ACHN (cell line): ENCODE measurements at places on chromosomes 13 and 19.

- no peak for DNase-seq
Observed at GRCh38 chr13:106145997-106146864, 389.2 kb downstream of the EFNB2 start.

GRCh38 chr19:8973501-8974091 is 36.6 kb downstream of the MUC16 start:
- DNase-seq: peak; percentile 2

GRCh38 chr13:96544957-96545356 is 449.3 kb downstream of the OXGR1 start:
- DNase-seq: no peak

DNA sequence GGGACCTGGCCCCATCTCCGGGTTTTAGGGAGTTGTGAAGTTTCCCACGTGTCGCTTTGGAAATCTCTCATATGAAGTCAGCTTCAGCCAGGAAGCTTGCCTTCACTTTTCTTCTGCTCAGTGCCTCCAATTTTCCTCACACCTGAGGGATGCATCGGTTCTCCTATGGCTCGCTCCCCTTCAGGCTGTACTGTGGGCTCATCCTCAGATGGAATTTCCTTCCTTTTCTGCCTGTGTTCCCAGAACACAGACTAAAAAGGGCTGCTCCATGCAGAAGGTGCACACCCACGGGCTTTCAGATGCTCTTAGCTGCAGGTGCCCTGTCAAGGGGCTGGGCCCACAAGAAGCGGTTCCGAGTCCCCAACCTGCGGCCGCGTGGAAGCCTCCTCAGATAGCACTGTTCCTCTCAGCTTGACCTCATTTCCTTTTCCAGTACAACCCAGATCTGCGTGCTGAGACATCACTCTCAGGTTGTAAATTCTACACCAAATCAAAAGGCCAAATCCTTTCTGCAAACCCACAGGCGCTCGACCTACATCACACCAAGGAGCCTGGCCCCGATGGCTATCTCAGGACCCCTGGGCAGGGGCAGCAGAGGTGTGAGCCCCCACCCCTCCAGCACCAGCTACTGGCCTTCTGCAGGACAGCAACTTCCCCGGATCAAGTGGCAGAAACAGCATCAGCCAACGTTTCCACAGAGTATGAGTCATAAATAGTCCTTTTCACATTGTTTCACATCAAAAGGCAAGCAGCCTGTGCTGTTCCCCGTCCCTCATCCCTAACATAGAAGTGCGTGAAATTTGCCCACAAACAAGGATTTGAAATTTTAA is 275.9 kb downstream of the ZNF536 start:
- DNase-seq: no peak

- peak; percentile 57 for DNase-seq
Observed at GRCh38 chr13:78121459-78122348, 203.1 kb upstream of the EDNRB start.
